ENCODE measurements at places on chromosomes 1 and 21.

- DNase-seq: no peak
- H3K27ac ChIP-seq: no peak overlapping the region
- no peaks in the 10 kb centered on the region for H3K27me3 ChIP-seq
- H3K4me1 ChIP-seq: no peaks in the 10 kb centered on the region
- no peaks in the 10 kb centered on the region for H3K36me3 ChIP-seq
Measured at GRCh38 chr1:107555578-107555977, 409.4 kb downstream of the VAV3 start.

DNA sequence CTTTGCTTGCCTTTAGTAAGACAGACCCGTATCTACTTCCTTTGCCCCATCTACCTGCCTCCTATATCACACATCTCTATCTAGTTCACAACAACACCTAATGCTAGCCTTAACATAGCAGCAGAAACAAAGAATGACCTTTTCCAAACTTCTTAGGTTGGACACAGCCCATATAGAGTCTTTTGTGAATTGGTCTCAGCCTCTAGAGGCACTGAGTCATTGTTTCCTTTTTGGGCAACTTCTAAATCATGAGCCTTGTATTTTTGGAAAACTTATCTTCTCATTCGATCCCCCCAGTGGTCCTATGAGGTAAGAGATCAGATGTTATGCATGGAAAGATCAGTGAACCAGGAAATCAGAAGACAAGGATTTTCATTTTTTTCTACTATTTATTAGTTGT is 679.4 kb upstream of the USP24 start:
- no peak for DNase-seq
- H3K27ac ChIP-seq: no peak overlapping the region
- H3K27me3 ChIP-seq: no peaks in the 10 kb centered on the region
- H3K36me3 ChIP-seq: no peaks in the 10 kb centered on the region
- H3K4me3 ChIP-seq: no peak overlapping the region

DNA sequence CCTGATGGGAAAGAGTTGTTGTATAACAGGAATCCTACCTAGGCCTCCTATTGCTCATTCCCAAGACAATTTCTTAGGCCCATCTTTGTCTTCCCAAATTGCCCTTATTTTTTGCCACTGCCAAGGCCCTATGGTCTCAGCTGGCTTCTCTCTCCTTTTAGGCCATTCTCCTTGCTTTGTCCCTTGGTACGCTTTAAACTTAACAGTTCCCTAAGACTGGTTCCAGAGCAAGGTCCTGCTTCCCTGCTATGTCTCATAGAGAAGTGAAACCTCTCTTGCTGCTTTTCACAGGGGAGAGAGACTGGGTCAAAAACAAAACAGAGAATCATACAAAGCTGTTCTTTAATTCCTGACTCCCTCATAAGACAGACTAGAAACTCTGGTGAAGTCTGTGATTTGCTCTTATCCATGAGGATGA is 77.1 kb downstream of the XCL2 start:
- no peaks in the 10 kb centered on the region for H3K36me3 ChIP-seq
- H3K27me3 ChIP-seq: no peaks in the 10 kb centered on the region
- H3K4me1 ChIP-seq: no peaks in the 10 kb centered on the region
- no peak overlapping the region for H3K4me3 ChIP-seq

GRCh38 chr1:145771056-145771455 is 51.8 kb downstream of the CD160 start:
- no peak for DNase-seq
- H3K36me3 ChIP-seq: peaks cover 51% of the 10 kb centered on the region
- no peak overlapping the region for H3K27ac ChIP-seq
- H3K27me3 ChIP-seq: no peaks in the 10 kb centered on the region
- no peak overlapping the region for H3K4me3 ChIP-seq
- no peaks in the 10 kb centered on the region for H3K4me1 ChIP-seq

Data from endodermal cell (in vitro differentiated cells).